Activated T-helper 2 cell treated with anti-CD3 and anti-CD28 coated beads, Interferon-gamma antibody, Interleukin-2, Interleukin-4, amounts not matched to agents 10 μg/mL and 5 μg/mL and 100 μg/mL, durations not matched to agents 14 hours and 24 hours and 36 hours (primary cell): ENCODE measurements at places on chromosomes 12 and 14.

DNA sequence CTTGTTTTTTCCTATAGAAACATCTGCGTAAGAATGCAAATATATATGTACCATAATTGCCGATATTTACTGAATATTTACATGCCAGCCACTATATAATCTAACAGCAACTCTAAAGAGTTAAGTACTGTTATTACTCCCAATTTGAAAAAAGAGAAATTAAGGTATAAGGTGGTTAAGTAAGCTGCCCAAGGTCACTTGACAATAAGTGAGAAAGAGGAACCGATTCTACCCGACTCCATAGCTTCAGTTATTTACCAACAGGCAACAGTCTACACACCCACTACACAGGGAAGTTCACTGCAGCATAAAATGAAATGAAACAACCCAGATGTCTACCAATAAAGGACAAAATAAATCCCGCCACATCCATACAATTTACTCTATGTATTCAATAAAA, 1.1 kb downstream of the MIS18BP1 start:
- peak overlapping the region; percentile 91 for H3K4me3 ChIP-seq
- no peak for DNase-seq
- peaks cover 9% of the 10 kb centered on the region for H3K36me3 ChIP-seq
- H3K4me1 ChIP-seq, result peaks cover 21% of the 10 kb centered on the region
- H3K27me3 ChIP-seq, result no peaks in the 10 kb centered on the region
- H3K27ac ChIP-seq, result peak overlapping the region; percentile 98

DNA sequence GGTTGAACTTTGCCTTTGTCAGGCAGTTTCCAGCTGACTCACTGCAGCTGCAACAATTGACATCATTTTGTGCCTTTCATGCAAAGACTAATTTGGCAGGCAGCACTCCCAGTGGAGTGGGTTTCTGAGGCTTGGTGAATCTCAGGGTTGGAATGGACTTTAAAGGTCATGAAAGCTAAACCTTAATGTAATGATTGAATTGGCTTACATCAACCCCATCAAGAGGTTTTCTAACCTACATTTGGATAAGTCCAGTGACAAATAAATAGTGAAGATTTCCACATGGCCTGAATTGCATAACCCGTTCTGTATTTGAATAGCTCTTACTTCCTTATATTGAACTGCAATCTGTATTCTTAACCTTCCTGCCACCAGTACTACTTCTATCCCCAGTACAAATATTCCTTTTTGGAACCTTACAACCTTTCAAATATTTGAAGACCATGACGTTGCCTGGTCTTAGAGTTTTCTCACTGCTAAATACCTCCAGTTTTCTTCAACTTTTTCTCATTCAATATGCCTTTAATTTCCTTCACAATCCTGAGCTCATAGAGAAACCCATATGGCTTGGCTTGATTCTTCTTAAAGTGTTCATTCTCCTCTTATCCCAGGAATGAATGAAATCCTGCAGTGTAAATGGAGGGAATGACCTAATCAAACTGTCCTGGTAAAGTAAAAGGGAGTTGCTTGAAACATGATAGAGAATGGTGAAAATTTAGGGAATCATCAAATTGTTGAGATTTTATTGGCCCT, 168.1 kb upstream of the NOVA1 start:
- no peaks in the 10 kb centered on the region for H3K36me3 ChIP-seq
- no peak overlapping the region for H3K4me3 ChIP-seq
- H3K27ac ChIP-seq, result no peak overlapping the region
- no peaks in the 10 kb centered on the region for H3K27me3 ChIP-seq
- DNase-seq, result no peak

GRCh38 chr12:44015333-44015941, 179.6 kb downstream of the TMEM117 start:
- no peak for DNase-seq
- no peak overlapping the region for H3K27ac ChIP-seq
- no peaks in the 10 kb centered on the region for H3K4me1 ChIP-seq
- no peaks in the 10 kb centered on the region for H3K36me3 ChIP-seq
- H3K27me3 ChIP-seq, result no peaks in the 10 kb centered on the region

GRCh38 chr12:101013993-101014392, 196.0 kb downstream of the SLC5A8 start:
- H3K27ac ChIP-seq, result no peak overlapping the region
- H3K27me3 ChIP-seq, result no peaks in the 10 kb centered on the region
- no peak for DNase-seq

- no peaks in the 10 kb centered on the region for H3K27me3 ChIP-seq
- no peak overlapping the region for H3K4me3 ChIP-seq
- no peaks in the 10 kb centered on the region for H3K4me1 ChIP-seq
- DNase-seq, result no peak
Observed at GRCh38 chr14:29536886-29537511, 390.6 kb downstream of the PRKD1 start.

DNA sequence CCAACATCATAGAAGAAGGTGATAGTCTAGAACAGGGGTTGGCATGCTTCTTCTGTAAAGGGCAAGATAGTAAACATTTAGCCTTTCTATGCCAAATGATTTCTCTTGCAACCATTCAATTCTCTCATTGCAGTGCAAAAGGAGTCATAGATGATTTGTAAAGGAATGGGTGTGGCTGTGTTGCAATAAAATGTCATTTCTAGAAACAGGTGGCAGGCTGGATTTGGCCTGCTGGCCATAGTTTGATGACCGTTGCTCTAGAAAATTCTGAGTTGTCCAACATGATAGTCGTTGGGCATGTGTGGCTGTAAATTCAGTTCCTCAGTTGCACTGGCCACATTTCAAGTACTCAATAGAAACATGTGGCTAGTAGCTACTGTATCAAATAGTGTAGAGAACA, 21.7 kb downstream of the SMCO2 start:
- H3K36me3 ChIP-seq, result peaks cover 14% of the 10 kb centered on the region
- H3K4me3 ChIP-seq, result no peak overlapping the region
- H3K27me3 ChIP-seq, result peaks cover 3% of the 10 kb centered on the region
- no peak for DNase-seq
- peaks cover 38% of the 10 kb centered on the region for H3K4me1 ChIP-seq
- H3K27ac ChIP-seq, result no peak overlapping the region

DNA sequence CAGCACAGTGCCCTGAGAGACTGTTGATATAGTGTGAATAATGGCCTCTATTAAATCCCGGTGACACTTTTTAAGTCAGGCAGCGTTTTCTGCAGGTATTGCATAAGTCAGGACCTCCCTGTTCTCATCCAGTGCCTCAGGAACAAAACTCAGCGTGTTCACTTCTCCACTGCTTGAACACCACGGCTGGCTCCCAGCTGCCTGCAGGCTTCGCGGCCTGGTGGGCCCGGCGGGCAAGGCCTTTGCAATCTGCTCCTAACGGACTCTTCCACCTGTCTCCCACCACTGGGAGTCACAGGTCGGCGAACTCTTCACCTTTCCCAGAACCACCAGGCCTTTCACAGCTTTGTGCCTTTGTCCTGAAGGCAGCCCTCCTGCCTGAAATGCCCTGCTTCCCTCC, 18.7 kb downstream of the RFX4 start:
- no peak for DNase-seq
- H3K27me3 ChIP-seq, result peaks cover 18% of the 10 kb centered on the region
- no peaks in the 10 kb centered on the region for H3K4me1 ChIP-seq
- H3K36me3 ChIP-seq, result no peaks in the 10 kb centered on the region
- no peak overlapping the region for H3K27ac ChIP-seq
- H3K4me3 ChIP-seq, result no peak overlapping the region

DNA sequence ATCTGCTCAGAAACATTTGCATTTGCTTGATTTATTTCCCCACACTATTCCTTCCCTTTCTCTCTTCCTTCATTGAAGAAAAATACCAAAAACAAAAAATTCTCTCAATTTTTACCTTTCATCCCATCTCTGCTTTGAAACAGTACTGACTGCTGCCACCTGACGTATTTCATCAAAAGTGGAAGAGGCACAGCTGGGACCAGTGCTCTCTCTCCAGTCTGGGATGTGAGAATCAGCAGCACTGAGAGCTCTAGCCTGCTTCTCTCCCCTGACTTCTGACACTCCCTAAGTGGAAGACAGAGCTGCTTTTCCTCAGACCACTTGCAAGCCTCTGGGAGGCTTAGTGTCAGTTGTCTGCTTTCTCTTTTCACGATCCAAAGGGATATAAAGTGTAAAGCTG, 36.9 kb downstream of the TTLL5 start:
- peaks cover 36% of the 10 kb centered on the region for H3K36me3 ChIP-seq
- no peak for DNase-seq
- no peak overlapping the region for H3K27ac ChIP-seq

- H3K36me3 ChIP-seq, result peaks cover 24% of the 10 kb centered on the region
- H3K27ac ChIP-seq, result no peak overlapping the region
- H3K4me1 ChIP-seq, result peaks cover 41% of the 10 kb centered on the region
Observed at GRCh38 chr12:116247377-116247776, 30.1 kb downstream of the MED13L start.

- DNase-seq, result no peak
- H3K4me3 ChIP-seq, result no peak within 1 kb of the TSS
- H3K36me3 ChIP-seq, result no peaks in the 10 kb centered on the region
- H3K27ac ChIP-seq, result peak within 1 kb of the TSS; percentile 50
- peaks cover 36% of the 10 kb centered on the region for H3K4me1 ChIP-seq
- H3K27me3 ChIP-seq, result no peaks in the 10 kb centered on the region
Observed at GRCh38 chr12:53102883-53103807, at the start of gene SOAT2. SOAT2 (plus strand) TSS chr12:53103486; CDS start chr12:53103578, 92 bp downstream.

- H3K4me1 ChIP-seq, result no peaks in the 10 kb centered on the region
- H3K27ac ChIP-seq, result no peak overlapping the region
- DNase-seq, result no peak
Observed at GRCh38 chr14:99350751-99351150, 78.8 kb upstream of the BCL11B start.

GRCh38 chr12:89980236-89980635, 271.6 kb upstream of the ATP2B1 start:
- peaks cover 8% of the 10 kb centered on the region for H3K4me1 ChIP-seq
- no peak overlapping the region for H3K27ac ChIP-seq
- no peaks in the 10 kb centered on the region for H3K36me3 ChIP-seq
- H3K27me3 ChIP-seq, result peaks cover 4% of the 10 kb centered on the region
- H3K4me3 ChIP-seq, result no peak overlapping the region
- no peak for DNase-seq

- DNase-seq, result no peak
- no peaks in the 10 kb centered on the region for H3K4me1 ChIP-seq
- H3K4me3 ChIP-seq, result no peak overlapping the region
- no peak overlapping the region for H3K27ac ChIP-seq
- no peaks in the 10 kb centered on the region for H3K27me3 ChIP-seq
Observed at GRCh38 chr14:39827901-39828655, 395.8 kb upstream of the FBXO33 start.

- no peak overlapping the region for H3K4me3 ChIP-seq
- H3K27me3 ChIP-seq, result no peaks in the 10 kb centered on the region
- no peak overlapping the region for H3K27ac ChIP-seq
- no peak for DNase-seq
Observed at GRCh38 chr14:102342238-102342637, 20.5 kb downstream of the CINP start.

DNA sequence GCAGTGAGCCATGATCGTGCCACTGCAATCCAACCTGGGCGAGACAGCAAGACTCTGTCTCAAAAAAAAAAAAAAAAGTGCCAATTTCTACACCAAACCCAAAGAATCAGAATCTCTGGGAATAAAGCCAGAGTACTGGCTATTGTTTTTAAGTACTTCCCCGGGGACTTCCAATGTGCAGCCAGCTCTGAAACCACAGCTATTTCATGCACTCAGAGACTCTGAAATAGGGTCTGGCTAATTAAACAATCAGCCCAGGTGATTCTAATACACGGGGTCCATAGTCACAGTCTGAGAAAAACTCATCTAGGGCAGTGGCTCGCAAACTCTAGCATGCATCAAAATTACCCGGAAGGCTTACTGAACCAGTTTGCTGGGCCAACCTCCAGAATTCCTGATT, 56.3 kb downstream of the SIX6 start:
- no peak overlapping the region for H3K27ac ChIP-seq
- H3K36me3 ChIP-seq, result no peaks in the 10 kb centered on the region
- H3K27me3 ChIP-seq, result peaks cover 12% of the 10 kb centered on the region
- no peak for DNase-seq
- H3K4me3 ChIP-seq, result no peak overlapping the region
